ENCODE measurements at places on chromosomes 16 and 17.

DNA sequence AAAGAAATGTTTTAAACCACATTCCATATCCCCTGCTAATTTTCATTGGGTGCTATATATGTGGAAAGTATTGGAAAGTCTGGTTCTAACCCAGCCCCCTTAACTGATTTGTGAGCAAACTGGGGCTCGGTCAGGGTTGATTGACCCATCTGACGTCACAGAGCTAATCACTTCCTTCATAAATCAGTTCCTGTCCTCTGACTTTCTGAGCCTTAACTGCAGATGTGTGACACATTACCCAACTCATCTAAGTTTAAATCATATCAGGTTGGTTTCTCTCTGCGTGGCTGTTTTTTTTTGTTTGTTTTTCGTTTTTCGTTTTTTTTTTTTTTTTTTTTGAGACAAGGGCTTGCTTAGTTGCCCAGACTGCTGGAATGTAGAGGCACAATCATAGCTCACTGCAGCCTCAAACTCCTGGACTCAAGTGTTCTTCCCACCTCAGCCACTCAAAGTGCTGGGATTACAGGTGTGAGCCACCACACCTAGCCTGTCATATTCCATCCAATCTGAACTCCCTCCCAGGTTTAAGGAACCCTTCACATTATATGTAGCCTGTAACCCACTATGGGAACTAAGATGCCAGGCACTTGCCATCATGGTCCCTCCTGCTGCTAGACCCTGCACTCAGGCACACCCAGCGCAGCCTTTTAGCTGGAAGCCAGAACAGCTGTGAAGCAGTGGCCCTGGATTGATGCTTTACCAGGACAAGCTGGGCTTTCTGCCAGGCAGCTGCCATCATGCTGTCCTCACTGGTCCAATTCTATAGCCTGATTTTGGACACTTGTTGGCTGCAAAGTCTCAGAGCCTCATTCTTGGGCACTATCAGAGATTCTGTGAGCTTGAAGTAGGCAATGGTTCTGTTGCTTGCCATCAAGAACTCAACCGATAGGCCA lies 6.9 kb upstream of the BPTF start:
- no peak for DNase-seq

GRCh38 chr16:50859628-50860360 lies 117.9 kb downstream of the CYLD start:
- DNase-seq = no peak

DNA sequence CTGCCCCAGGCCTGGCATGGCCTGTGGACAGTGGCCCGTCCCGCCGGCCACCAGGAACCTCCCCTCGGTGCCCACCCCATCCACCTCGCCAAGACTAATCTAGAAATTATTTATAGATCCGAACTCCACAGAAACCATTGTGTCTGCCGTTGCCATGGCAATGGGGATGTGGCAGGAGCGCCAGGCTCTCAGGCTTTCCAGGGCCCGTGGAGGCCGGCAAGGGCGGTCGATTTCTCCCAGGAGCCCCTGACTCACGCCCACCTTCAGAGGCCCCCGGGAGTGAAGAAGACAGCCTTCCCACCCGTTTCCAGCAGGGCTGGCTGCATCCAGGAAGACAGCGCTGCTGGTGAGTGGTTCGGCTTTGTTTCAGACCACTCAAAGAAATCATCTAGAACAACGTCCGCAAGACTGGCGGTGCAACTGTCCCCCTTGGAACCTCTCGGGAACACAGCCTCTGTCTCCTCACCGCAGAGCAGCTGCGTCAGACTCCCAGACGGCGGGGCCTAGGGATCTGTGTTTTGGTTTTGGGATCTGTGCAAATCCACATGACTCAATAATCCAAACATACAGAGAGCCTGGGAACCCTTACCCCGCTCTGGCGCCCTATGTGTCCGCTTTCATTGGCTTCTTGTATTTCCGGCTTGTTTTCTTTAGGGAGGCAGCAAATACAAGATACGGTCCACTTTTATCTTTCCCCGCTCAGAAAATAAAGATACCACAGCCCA lies 48.5 kb upstream of the ZCCHC14 start:
- DNase-seq = no peak

DNA sequence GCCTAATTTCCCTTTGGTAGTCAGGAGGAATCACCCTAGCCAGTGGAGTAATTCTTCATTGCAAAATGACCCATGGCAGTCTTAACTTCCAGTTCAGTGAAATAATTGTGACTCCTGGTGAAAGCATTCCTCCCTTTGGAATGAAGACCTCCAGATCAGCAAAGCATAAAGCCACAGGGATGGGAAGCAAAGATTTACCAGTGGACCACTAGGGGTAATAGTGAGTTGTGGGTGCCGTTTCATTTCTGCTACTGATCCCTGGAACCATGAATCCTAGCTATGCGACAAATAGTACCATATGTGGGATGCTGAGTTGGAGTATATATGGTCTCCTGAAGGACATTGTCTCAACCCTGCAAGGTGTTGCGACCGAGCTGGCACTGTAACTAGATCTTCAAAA lies 13.7 kb downstream of the DYNLL2 start:
- DNase-seq = no peak

DNA sequence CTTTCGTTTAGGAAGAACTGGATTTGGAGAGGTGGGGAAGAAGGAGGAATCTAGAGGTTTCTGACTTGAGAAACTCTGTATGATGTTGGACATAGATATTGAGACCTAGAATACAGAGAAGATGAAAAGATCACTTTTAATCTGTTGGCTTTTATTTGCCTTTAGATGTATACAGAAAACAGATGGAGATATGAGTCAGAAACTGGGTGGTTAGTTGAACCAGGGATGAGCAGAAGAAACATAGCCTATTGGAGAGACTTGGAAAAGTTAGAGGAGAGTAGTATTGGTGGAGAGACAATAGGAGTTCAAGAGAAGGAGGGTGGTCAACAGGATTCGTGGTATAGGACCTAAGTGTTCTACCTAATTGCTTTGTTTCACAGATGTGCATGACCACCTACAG lies 5.1 kb downstream of the PHAF1 start:
- no peak for DNase-seq

- no peak for DNase-seq
Measured at GRCh38 chr16:13931845-13932244, 11.9 kb downstream of the ERCC4 start.

DNA sequence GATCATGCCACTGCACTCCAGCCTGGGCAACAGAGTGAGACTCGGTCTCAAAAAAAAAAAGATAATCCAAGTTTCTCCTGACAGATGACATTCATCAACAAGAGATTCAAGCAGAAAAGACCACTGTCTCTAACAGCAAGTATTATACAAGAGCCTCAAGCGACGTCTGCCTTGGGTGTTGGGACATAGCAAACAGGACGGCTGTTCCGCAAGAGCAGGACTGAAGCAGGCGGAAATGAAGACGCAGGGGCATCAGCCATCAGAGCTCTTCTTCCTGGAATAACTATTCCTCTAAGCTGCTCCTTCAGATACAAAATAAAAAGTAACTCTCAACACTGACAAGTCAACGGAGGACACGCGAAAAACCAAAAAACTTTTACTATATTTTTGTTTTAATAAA lies 54.0 kb downstream of the ANKRD11 start:
- DNase-seq = no peak

DNA sequence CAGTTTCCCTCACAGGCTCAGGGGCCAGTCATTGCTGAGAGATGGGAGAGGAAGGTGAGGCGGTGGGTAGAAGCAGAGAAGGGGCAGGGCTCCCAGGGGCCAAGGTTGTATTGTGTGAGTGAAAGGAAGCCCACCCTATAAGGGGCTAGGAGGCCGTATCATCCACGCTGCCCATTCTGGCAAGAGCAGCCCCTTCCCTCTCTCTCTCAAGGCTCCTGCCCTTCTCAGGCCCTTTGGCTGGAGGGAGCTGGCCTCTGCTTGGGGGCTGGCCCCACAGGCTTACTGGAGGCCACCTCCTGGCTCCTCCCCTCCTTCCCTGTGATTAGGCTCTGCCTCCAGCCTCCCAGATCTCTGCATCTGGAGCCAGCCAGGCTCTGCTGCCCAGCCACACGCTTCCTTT lies 7.6 kb downstream of the TBKBP1 start:
- no peak for DNase-seq

GRCh38 chr17:50511058-50511457 lies 2.8 kb downstream of the MYCBPAP start:
- no peak for DNase-seq

- DNase-seq = no peak
Measured at GRCh38 chr17:58337600-58338453, 9.2 kb upstream of the TSPOAP1 start.

DNA sequence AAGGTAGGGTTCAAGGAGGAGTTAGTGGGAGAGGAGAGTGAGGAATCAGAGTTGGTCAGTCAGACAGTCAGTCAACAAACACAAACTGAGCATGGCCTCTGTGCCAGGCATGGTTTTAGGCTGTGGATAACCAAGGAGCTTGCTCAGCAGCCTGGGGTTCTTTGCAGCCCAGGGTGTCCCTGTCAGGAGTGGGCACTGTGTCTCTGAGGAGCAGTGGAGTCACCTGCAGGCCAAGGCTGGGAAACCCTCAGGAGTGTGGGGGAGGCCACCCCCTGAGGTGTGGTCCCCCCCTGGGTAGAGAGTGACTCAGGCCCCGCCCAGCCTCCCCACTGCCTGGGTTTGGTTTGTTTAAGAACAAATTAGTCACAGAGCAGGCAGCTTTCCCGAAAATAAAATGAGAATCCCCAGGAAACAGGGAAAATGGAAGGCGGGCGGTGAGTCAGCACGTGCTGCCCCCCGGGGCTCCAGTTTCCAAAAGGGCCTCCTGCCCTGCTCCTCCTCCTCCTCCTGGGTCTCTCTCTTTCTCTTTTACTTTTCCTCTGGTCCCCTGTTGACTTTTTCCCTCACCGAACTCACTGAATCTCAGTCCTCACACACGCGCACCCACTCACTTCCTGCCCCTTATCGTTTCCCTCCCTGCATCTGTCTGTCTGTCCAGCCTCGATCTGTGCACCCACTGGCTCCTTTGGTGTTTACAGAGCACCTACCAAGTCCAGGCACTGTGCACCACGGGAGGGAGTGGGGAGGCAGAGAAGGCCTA lies 44.3 kb downstream of the SOCS3 start:
- no peak for DNase-seq

GRCh38 chr17:72967277-72967970 lies 125.1 kb downstream of the SLC39A11 start:
- no peak for DNase-seq

GRCh38 chr17:30316736-30317135 lies 17.1 kb downstream of the TMIGD1 start:
- DNase-seq = no peak

GRCh38 chr17:14843086-14843795 lies 421.9 kb downstream of the PMP22 start:
- no peak for DNase-seq

DNA sequence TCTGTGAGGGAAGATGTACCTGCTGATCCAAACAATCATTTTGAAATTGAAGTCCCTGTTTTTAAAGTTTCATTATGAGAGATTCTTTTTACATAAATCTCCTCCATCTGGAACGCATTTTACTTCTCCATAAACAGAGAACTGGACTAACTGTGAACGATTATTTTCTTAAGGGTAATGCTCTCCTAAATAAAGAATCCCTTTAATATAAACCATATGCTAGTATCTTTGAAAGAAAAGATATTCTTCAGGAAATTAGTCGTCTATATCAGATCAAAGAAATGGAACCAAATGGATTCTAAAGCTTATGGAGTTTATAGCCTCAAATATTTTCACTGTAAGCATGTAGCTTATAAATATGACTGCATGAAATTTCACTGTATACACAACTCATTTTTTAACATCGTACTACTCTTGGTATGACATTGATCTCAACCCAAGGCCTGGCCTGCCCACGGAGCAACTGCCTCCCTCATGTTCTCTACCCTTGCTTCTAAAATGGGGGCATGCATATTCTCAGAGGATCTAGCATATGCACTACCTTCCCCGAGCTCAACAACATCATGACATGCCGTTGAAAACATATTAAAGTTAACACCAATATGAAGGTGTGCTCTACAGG lies 66.4 kb downstream of the MYH10 start:
- no peak for DNase-seq

DNA sequence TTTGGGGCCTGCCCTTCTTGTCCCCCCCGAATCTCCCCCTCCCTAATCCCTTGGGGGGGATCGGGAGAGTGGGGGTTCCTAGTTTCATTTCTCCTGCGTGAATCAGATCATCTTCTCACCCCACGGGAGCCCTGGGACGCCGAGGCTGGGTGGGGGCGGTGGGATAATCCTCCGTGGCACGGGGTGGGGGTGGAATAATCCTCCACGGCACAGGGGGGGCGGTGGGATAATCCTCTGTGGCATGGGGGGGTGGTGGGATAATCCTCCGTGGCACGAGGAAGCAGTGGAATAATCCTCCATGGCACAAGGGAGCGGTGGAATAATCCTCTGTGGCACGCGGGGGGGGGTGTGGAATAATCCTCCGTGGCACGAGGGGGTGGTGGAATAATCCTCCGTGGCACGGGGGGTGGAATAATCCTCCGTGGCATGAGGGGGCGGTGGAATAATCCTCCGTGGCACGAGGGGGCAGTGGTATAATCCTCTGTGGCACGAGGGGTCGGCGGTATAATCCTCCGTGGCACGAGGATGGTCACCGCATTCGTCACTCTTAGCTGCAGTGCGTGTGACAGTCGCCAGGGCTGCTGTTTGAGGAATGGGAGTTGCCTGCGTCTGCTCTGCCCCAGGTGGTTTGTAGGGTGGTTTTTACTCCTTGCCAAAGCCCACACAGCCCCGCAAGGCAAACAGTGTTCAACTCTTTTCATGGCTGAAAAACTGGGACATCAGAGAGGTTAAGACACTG lies 156.9 kb downstream of the LAT start:
- DNase-seq = no peak

DNA sequence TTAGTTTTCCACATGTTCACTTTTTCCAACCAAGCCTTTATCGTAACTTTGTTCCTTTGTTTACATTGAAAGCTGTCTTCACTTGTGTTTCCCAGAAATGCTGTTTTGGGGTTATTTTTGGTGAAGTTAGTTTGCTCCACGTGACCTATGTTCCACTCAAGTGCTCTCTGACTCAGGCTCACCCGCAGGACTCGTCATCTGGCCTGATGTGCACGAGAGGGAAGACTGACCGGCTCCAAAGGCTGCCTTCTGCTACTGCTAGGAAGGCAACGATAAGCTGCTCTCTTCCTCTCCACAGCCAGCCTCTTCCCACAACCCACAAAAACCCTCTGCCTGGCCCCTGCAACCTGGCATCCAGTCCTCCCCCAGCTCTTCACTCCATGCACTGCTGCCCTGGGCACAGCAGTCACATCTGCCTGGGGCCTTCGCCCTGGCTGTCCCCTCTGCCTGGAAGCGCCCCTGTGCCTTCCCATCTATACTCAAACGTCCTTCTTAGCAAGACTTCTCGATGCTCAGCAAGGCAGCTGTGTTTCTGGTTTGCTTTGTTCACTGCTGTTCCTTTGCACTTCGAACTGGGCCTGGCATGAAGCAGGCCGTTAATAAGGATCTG lies 28.0 kb downstream of the ZCCHC14 start:
- no peak for DNase-seq

- DNase-seq = no peak
Measured at GRCh38 chr17:28285965-28286364, 33.0 kb upstream of the TMEM97 start.

- no peak for DNase-seq
Measured at GRCh38 chr17:36060816-36061215, 3.3 kb upstream of the CCL18 start.

- DNase-seq = no peak
Measured at GRCh38 chr17:82303944-82304808, 13.2 kb downstream of the CD7 start.

- no peak for DNase-seq
Measured at GRCh38 chr16:83705856-83706255, 101.9 kb upstream of the HSBP1 start.

Measured in NCI-H748 treated with DMSO at 0.1 percent for 48 hours (cell line).